ENCODE measurements at places on chromosomes 7 and 10. TPM values are rescaled to one million over a fixed set of nuclear protein-coding genes. Genes with fewer than 3 reads are reported as not detected.

The FAM20C gene
- 7.8 TPM for total RNA-seq

The CHST15 gene
- 1.2 TPM for total RNA-seq

The PNLIPRP1 gene
- total RNA-seq, result not detected

The FAM237B gene
- total RNA-seq, result not detected

The GIMAP8 gene
- 59.0 TPM for total RNA-seq

The SMKR1 gene
- 1.5 TPM for total RNA-seq

The NPFFR1 gene
- total RNA-seq, result not detected

The NPM3 gene
- total RNA-seq, result 11.1 TPM

The GALNT17 gene
- total RNA-seq, result not detected

The KIAA1549 gene
- total RNA-seq, result 0.06 TPM

The ORAI2 gene
- total RNA-seq, result 31.6 TPM

The TMEM184A gene
- not detected for total RNA-seq

The KCNMA1 gene
- total RNA-seq, result not detected

The PURB gene
- total RNA-seq, result 26.6 TPM

The LRRC4 gene
- not detected for total RNA-seq

The TTYH3 gene
- total RNA-seq, result 10.3 TPM

The BTBD16 gene
- total RNA-seq, result not detected

The CD36 gene
- 4.3 TPM for total RNA-seq

The ST8SIA6 gene
- 0.58 TPM for total RNA-seq

The ACBD7 gene
- total RNA-seq, result not detected

The ZNF853 gene
- total RNA-seq, result 2.2 TPM

The NXPH1 gene
- not detected for total RNA-seq

The GJD4 gene
- total RNA-seq, result not detected

The EPO gene
- not detected for total RNA-seq

The ENTPD1 gene
- 1.9 TPM for total RNA-seq

The SDK1 gene
- 0.06 TPM for total RNA-seq

The AS3MT gene
- total RNA-seq, result 2.3 TPM

The KLF14 gene
- total RNA-seq, result not detected
